ENCODE measurements at places on chromosomes 4 and X.
A peak's percentile ranks its signal among the peaks of the same experiment; 100 is the strongest.

DNA sequence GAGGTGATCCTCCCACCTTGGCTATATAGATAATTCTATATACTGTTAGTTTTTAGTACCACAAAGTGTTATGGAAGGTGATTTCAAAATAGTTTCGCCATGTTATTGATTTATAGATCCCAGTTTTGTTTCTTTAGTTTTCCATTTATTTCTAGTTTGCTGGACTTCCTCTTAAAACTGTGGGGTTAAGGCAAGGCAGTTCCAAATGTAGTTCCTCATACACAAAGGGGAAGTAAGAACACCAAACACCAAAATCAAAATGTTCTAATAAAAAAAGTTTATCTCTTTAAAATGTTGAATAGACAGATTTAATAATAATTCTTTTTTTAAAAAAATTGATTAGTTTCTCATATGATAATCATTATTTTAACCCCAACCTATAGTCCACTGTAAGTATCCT lies 6.8 kb upstream of the CISD2 start:
- no peak for DNase-seq

DNA sequence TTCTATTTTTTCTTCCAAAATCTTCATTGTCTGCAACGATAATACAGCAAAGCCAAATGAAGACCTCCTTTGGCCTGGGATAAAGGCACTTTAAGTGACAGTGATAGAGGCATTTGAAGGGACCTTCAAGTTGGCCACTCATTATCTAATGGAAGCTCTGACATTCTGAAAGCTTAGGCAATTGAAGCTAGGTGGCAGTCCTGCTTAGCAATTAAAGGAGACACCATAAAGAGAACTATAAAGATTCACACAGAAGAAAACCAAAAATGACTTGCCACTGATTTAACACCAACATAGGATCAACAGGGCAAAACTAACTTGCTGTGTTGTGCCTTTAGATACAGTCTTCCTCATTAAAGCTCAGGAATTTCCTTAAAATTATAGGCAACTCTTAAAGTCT lies 103.3 kb upstream of the TSPAN7 start:
- no peak for DNase-seq

DNA sequence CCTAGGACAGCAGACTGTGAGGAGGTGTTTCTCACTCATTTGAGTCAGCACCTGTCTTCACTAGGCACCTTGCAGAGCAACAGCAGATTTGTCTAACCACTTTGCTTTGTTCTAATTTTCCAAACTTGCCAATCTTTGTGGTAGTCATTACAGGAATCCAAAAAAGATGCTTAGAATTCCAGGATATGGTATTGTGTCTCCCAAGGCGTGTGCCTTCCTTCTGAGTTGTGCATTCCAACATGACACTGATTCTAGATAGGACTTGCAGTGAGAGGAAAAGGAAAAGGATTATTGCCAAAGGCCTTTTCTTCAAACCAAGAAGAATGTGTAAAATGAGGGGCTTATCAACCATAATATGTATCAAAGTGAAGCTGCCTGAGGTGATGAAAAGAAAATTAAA lies 126.2 kb downstream of the MAPK10 start:
- DNase-seq, result peak; percentile 71

GRCh38 chr4:24754571-24754970 lies 40.8 kb upstream of the SOD3 start:
- no peak for DNase-seq

DNA sequence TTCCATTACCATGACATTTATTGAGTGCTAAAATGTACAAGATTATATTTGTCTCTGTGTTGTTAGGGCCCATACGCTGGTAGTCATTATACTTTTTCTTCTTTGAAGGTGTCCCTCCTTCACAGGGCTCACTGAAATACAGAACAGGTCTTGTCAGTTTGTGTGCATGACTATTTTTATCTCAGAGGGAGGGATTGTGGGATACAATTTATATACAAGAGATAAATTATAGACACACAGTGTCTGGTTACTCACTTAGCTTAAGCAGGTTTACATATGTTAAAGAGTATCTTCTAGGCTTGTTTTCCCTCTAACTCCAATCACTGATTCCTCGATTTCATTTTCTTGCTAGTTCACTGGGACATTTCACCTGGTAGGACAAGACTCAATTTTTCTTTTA lies 143.3 kb upstream of the GUCY1A1 start:
- no peak for DNase-seq

DNA sequence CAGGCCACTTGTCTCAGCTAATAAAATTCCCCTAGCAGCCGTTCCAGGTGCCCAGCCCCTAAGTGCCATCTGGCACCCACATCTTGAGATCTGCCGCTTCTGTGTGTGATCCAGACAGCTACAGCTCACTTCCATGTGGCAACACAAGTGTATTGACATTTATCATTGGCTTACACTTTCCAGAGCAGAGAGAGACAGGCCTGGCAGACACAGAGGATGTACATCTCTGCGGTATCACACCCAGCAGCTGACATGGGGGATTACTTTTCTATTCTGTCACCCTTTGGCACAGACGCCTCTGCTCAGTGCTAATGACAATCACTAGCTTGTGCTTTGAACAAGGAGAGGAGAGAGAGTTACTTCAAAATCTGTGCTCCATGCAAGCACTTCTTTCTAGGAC lies 195.9 kb downstream of the KDR start:
- DNase-seq, result no peak

DNA sequence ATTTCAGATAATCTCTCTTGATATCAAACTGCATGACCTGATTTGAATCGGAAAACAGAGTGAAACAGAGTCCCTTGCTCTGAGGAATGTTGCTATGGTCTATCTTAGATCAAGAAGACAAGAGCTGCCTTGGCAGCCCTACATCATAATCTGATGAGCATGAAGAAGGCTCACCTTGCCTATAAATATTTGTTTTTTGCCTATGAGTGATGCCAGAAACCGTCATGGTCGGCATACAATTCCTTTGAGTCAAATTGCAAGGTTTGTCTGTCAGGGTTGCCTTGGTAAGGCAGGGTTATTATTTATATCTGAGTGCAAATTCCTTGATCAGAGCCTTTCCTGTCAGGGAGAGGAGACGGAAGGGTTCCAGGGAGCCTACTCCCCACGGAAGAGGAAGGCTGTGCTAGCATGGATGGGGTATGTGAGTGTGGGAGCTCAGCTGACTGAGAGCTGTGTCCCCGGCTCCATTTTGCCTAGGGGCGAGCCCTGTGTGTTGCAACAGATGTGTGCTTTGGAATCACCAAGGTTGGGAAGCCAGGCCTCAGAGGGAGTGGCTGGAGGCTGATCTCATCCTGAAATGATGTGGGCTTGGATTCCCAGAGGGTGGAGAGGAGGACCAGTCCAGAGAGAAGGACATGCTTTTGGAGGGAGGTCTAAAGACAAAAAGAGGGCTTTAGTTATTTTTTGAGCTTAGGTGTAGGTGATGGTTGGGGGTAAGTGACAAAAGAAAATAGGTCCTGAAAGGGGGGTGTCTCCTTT lies 43.6 kb downstream of the RTL9 start:
- peak; percentile 78 for DNase-seq

DNA sequence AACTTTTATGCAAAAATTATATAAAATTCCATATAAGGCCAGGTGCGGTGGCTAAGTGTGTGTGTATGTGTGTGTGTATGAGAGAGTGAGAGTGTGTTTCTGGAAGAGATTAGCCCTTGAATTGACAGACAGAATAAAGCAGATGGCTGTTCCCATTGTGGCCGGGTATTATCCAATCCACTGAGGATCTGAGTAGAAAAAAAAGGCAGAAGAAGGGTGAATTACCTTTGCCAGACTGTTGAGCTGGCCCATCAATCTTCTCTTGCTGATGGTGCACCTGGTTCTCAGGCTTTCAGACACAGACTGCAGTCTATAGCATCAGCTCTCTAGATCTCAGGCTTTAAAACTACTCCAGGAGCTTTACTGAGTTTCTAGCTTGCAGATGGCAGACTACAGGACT lies 92.2 kb upstream of the SLIT2 start:
- DNase-seq, result no peak

GRCh38 chr4:127881563-127881864 lies 821 bp downstream of the PLK4 start:
- DNase-seq, result peak; percentile 70

- peak; percentile 93 for DNase-seq
These were observed 137.1 kb downstream of the RELL1 start for GRCh38 chr4:37549041-37549440.

DNA sequence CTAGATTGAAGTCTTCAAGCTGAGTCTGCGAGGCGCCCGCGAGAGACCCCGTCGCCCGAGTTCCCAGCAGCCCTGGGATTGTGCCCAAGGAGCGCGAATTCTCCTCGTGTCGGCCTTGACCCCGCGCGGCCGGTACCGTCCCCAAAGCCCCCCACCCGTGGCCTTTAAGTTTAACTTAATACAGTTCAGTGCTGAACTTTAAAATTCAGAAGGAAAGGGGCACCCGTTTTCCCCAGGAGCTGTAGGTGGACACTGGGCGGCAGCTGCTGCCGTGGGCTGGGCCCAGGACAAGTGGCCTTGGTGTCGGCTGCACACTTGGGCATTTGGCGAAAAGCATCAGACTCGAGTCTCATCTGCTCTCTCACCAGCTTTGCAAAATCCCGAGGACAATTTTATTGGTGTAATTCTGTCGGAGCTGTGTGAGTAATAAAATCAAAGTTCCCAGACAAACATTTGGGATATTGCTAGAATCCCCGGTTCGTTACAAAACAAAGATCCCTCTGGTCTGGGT lies 634 bp downstream of the CWH43 start:
- no peak for DNase-seq

GRCh38 chrX:154019633-154020528 lies at the start of gene IRAK1:
Gene IRAK1 (minus strand): TSS chrX:154019902. CDS start chrX:154019812, 90 bp downstream.
- DNase-seq, result peak; percentile 48

DNA sequence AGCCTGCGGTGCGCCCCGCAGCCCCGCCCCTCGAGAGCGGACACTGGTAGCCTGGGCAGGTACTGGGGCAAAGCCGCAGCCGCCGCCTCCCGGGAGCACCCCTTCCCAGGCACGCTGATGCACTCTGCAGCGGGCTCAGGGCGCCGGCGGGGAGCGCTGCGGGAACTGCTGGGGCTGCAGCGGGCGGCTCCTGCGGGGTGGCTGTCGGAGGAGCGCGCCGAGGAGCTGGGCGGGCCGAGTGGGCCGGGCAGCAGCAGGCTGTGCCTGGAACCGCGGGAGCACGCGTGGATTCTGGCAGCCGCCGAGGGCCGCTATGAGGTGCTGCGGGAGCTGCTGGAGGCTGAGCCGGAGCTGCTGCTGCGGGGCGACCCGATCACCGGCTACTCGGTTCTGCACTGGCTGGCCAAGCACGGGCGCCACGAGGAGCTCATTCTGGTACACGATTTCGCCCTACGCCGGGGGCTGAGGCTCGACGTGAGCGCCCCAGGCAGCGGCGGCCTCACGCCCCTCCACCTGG lies 401 bp downstream of the SOWAHD start:
- DNase-seq, result no peak

- no peak for DNase-seq
These were observed 38.6 kb downstream of the TRPC5 start for GRCh38 chrX:112043997-112044396.

DNA sequence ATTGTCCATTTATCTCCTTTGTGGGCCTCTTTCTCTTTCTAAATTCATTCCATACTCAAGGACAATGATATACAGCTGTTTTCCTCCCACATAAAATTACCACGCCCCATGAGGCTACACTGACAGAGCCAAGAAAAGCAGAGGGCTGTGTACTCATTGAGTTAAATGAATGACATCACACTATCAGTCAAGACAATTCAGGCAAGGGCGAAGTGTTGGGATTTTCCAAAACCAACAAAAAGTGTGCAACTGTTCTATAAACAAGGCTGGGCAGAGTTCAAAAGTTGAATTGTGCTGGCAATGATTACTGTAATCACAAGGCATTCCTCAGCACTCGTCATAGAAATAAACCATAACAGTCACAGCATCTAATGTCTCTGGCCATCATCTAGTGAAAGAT lies 799.6 kb upstream of the DIAPH2 start:
- DNase-seq, result no peak

GRCh38 chr4:86755388-86755787 lies 93.8 kb downstream of the SLC10A6 start:
- no peak for DNase-seq

DNA sequence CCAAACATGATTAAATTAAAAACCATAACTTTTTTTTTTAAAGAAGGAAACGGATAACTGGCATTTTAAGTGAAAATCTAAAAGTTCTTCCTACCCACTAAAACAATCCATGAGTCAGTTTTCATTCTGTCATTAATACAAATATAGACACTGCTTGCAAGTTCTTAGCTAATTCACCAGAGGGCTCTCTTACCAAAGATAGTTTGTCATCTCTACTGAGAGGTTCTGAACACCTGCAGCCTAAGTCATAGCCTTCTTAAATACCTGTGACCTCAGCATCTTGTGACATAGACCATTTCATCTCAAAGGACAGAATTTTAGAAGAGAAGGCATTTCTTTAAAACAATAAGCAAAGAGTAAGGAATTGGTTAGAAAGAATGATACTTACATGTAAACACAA lies 65.3 kb upstream of the FAM120C start:
- DNase-seq, result peak; percentile 54

- peak; percentile 84 for DNase-seq
These were observed 1.9 kb upstream of the FGG start for GRCh38 chr4:154614306-154614705.

- DNase-seq, result peak; percentile 66
These were observed 578 bp downstream of the DCUN1D4 start for GRCh38 chr4:51843309-51844152.

DNA sequence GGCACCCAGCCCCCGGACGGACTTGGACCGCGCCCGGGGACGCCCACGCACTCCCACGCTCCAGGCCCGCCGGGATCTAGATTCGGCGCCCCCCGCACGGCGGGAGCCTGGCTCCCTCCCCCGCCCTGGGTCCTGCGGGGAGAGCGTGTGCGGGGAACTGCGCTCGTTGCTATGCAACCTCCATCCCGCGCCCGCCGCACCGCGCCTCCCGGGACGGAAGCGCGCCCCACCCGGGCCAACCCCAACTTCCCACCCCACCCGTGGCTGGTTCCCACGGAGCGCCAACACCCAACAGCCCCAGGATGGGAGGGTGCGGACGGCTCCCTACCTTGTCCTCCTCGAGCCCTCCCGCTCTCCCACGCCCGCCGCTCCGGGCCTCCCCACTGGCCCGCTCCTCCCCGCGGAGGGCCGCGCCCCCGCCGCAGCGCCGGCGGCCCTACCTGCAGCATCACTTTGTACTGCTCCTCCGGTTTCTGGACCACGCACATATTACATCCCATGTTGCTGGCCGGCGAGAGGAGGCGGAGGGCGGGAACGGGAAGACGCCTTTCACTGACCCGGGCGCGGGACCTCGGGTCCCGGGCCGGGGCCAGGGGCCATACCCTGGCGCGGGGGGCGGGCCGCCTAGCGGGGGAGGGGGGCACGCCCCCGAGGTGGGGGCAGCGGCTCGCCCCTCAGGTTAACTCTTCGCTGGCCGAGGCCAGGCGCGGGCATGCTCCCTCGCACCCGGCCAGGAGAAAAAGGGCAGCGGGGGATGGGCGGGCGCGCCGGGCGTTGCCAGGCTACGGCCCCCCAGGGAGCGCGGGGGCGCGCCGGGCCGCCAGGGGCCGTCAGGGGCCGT lies at the start of gene PDZD4:
Gene PDZD4, minus strand, starts transcription at position 746 of the 841 bp plus-strand sequence. Its CDS starts 246 bp downstream, at position 500.
- DNase-seq, result no peak

All from amniotic epithelial cell (primary cell).